Pulmonary artery endothelial cell (primary cell): ENCODE measurements at places on chromosomes 7 and 10.

- peak; percentile 29 for DNase-seq
Observed at GRCh38 chr10:125840955-125841354, 17.6 kb downstream of the BCCIP start.

GRCh38 chr10:93775356-93775755 is 17.6 kb downstream of the LGI1 start:
- DNase-seq, result no peak

DNA sequence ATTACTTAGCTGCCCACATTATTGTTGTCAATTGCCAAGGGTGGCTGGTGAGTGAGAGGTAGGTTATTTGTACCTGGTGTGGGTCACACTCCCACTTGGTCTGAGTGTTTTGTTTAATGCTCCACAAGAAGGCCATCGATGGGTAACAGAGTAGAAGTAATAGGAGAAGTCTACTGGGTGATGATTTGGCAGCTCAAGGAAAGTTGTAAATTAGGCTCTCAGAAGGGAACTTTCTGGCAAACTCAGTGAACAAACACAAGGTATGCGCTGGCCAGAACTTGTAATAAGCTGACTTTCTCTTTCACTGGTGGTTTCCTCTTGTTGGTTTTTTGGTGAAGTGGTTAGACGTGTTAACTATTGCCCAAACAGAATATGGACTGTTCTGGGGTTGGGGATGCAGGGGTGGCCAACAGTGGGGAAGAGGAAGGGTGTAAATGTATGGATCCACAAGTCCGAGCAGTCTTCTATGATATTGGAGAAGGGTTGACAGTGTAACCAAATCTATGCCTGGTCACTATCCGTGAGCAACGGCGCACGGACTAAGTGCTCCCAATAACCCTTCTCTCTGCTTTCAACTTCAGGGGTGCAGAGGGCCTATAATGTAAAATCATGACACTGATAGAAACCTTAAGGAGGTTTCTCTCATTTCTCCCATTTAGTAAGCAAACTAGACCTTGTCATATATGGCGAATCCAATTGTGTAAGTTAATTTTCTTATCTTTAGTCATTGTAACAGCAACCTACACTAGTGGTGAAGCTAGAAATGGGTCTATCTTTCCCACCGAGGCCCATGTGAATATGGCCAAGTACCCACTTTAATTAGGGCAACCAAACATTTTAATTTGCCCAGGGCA is 212.8 kb downstream of the PTEN start:
- DNase-seq, result no peak

GRCh38 chr7:30648744-30649540 is 33.3 kb downstream of the CRHR2 start:
- no peak for DNase-seq

DNA sequence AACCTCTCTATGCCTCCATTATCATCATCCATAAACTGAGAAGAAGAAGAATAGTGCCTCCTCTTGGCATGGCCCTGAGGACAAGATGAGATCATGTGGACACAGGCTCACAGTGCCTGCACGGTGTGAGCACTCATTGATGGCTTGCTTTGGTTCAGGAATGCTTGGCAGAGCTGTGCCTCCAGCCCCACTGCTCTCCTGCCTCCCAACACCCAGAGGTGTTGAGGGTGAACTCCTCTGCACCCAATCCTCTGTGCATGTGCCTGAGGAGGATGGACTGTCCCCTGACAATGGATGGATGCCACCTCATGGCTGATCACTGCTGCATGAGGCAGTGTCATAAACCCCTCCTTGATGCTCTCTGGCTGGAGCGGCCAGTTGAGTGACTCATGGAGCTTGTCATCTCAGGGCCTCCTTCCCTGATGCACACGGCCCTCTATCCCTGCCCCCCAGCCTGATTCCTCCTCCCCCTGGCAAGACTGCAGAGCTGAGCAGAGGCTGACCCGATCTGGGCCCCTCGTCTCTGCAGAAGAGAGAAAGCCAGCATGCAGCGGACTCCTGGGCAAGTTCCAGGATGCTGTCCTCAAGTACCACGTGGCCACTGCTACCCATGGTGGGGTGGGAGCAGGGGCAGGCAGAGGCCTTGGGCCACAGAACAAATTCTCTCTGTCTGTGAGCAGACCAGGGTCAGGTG is 136.3 kb downstream of the KCNMA1 start:
- DNase-seq, result no peak

DNA sequence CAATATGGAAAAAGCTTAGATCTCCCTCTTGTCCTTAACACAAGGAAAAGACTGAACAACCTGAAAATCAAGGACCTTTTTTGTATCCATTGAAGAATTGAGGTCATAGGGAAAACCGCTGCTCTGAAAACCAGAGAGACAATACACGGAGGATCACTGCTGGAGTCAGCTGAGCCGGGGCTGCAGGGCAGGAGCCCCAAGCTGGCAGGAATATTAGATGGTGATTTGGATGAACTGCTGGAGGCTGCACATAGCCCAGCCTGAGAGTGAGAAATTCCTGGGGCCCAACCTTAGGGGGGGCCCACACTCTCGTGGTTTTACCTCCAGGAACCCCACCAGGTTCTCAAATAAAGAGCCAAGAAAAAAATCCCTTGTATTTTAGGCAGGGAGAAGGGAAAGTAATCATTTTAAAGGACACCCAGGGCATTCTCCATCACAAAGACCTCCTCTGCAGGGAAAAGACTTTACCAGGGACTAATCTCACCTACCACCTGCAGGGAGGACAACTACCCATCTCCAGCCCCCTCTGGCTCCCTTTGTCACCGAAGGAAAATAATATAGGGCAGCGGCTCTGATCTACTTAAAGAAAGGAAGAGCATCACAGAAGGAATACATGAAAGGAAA is 55.4 kb upstream of the RNF32 start:
- DNase-seq, result no peak

- no peak for DNase-seq
Observed at GRCh38 chr10:99296605-99297004, 32.6 kb upstream of the CNNM1 start.

DNA sequence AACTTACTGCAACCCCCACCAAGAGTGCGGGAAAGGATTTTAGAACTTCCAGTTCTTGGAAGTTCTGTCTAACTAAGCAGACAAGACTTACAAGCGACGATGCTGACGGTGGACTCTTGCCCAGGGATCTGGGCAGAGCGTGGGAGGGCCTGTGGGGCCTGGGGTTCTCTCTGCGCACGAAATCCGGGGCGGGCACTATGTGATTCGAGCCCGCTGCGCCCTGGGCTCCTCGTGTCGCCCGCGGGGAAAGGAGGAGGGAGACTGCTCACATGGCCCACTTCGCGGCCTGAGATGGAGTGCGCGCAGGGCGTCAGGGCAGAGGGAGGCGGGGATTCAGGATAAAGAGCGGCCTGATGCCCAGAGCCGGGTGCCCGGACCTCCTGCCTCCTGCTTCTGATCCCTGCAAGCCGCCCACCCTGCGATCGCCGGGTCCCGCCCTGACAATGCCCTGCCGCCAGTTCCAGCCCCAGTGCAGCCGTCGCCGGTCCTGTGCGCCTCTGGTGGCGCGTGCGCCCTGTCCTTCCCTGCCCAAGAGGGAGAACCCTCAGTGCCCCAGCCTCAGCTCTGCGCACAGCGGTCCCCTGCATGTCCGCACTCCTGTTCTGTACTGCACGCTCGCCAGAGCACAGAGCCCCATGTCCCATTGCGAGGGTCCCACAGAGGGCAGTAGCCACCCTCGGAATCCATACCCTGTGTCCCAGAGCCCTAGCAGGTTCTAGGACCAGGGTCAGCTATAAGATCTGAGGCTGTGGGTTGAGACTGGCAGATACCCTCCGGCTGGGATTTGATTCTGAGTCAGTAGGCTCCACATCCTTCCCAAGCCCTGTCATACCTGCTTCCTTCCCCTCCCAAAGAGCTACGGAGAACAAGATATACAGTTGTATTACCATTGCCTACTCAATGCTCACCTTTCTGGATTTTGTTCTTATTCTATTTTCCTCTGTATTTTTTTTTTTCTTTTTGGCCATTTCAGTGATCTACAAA is 99.4 kb upstream of the TMEM106B start:
- DNase-seq, result no peak

GRCh38 chr10:112471878-112472487 is 25.0 kb downstream of the VTI1A start:
- no peak for DNase-seq
